ENCODE measurements at places on chromosomes 3 and 15.

DNA sequence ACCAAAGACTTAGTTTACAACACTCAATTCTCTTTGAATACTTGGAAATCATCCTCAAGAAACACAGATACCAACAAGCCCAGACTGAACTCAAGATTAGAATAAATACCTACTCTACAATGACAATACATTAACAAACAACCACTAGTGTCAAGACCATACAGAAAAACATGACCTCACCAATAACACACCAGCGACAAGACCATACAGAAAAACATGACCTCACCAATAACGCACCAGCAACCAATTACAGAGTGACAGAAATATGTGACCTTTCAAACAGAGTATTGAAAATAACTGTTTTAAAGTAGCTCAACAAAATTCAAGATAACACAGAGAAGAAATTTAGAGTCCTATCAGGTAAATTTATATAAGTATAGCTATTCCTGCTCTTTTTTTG is 876.0 kb downstream of the EPHA3 start:
- no peak for DNase-seq

DNA sequence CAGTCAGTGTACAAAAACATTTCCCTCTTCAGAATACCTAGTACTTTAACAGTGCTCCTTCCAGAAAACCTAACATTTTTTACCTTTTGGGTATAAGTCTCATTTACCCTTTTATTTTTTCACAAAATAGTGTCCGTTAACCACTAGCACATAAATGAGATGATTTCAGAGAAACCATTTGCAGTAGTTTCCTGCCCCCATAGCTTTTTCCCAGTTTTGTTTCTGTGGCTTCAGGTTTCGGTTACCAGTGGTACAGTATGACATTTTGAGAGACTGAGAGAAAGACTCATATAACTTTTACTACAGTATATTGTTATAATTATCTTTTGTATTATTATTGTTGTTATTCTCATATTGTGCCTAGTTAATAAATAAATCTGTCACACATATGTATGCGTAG is 6.2 kb upstream of the RBMS3 start:
- no peak for DNase-seq

DNA sequence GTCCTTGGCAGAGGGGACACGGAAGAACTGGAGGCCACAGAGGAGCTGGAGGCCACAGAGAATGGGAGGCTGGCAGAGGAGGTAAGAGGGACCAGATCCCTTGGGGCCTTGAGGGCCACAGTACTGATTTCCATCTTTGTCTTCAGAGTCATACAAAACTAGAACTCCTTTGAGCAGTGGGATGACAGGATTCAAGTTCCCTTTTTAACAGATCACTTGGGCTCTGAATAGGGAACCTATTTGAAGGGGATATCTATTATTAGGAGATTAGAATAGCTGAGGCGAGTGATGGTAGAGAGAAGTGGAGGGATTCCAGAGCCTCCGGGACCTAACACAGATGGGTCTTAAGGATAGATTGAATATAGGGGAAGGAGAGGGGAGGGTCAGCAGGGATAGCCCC is 55.7 kb downstream of the OXNAD1 start:
- no peak for DNase-seq

DNA sequence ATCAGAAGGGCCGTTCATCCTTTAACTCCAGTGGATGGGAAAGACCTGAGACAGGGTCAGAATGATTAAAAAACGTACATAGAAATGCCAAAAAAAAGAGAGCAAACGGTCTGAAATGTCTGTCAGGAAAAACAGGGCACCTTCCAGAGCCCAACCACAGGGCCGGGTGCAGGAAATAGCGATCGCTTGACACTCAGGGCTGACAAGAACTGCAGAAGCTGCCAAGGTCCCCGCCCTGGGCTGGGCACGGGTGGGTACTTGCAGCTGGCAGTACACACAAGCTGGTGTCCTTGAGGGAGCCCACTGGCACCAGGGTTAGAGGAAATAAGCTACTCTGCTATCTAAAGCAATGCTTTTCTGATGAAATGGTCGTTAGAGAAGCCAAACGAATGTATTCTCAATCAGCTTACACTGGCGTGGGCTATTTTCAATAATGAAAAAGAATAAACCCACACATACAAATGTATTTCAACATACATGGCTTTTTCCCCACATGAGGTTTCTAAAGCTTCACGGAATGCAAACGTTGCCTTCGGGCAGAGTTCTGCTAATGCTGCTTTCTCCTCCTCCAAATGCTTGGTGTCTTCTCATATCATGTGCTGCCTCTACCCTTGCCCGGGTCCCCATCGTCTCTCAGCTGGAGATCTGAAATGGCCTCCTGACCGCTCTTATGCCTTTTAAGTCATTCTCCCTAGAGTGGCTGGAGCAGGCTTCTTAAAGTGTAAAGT is 15.6 kb downstream of the FRMD4B start:
- peak; percentile 56 for DNase-seq

DNA sequence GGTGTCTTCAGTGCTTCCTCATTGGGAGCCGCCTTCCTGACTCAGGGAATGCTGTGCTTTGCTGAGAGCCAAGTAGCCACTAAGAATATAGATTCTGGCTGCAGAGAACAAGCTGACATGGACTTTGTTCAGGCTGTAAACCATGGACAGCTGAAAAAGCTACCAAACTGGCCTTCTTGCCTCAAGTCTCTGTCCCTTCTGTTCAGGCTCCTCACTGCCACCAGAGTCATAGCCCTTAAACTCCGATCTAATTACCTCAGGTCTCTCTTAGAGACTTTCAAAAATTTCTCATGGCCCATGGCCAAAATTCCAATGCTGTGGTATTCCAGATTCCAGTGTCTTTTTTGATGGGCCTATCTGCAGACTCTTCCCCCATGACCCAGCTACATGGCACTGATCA is 19.4 kb upstream of the PTX3 start:
- DNase-seq: no peak

GRCh38 chr3:48960841-48961413 is 29.1 kb upstream of the P4HTM start:
- DNase-seq: no peak

DNA sequence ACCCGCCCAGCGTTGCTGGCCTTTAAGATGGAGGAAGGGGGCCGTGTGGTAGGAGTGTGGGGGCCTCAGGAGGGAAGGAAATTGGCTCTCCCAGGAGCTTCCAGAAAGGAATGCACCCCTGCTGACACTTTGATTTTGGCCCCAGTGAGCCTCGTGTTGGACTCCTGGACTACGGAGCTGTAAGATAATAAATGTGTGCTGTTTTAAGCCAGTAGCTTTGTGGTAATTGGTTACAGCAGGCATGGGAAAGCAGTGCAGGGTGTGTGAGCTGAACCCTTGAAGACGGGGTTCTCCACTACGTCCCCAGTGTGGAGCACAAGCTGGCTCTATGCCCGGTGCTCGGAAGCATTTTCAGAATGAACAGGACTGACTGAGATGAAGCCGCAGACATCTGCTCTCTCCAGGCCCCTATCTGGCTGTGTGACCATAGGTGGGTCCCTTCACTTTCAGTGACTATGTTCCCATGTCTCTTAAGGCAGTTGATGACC is 22.9 kb upstream of the CGNL1 start:
- DNase-seq: peak; percentile 48

- DNase-seq: no peak
Measured at GRCh38 chr15:96372554-96372953, 42.1 kb downstream of the NR2F2 start.

DNA sequence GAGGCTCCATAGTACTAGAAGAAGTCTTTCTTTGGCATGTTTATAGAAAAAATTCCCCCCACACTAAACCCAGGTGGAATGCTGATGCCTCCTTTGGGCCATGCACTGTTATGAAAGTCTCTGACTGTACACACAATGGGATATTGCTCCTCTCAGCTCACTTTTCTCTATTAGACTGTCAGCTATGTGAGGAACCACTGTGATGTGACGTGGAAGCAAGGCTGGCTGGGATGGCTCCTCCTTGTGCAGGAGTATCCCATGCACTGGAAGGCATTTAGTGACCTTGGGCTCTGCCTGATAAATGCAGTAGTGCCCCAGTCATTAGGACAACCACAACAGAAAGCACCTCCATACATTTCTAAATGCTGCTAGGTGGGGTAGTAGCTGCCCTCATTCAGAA is 5.7 kb upstream of the FRMD4B start:
- DNase-seq: no peak

DNA sequence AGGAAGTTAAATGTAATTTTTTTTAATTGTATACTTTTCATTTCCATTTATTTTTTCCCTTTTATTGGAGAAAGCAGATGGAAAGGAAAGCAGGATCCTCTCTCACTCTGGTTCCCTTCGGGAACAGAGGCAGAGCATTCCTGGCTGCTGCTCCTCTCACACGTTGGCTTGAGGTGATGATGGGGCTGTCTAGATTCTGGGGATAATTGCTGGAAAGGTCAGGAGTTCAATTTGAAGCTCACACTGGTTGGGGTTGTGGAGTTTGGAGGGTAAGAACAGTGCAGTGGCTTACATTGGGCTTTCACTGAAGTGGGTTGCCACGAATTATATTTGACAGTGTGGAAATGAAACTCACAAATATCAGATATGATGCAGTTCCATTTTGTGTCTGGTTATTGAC is 57.6 kb downstream of the RARB start:
- DNase-seq: no peak

GRCh38 chr3:68858549-68858948 is 73.8 kb downstream of the TAFA4 start:
- no peak for DNase-seq

- DNase-seq: no peak
Measured at GRCh38 chr3:143380449-143380848, 260.9 kb downstream of the CHST2 start.

GRCh38 chr15:67216859-67217258 is 37.6 kb downstream of the AAGAB start:
- DNase-seq: no peak

- no peak for DNase-seq
Measured at GRCh38 chr3:170330366-170330765, 27.1 kb upstream of the SKIL start.

- no peak for DNase-seq
Measured at GRCh38 chr3:98359993-98360675, 6.5 kb downstream of the OR5K4 start.

GRCh38 chr3:126137490-126138130 is 42.8 kb downstream of the ALDH1L1 start:
- DNase-seq: no peak

GRCh38 chr3:6216135-6217026 is 644.5 kb upstream of the GRM7 start:
- no peak for DNase-seq

DNA sequence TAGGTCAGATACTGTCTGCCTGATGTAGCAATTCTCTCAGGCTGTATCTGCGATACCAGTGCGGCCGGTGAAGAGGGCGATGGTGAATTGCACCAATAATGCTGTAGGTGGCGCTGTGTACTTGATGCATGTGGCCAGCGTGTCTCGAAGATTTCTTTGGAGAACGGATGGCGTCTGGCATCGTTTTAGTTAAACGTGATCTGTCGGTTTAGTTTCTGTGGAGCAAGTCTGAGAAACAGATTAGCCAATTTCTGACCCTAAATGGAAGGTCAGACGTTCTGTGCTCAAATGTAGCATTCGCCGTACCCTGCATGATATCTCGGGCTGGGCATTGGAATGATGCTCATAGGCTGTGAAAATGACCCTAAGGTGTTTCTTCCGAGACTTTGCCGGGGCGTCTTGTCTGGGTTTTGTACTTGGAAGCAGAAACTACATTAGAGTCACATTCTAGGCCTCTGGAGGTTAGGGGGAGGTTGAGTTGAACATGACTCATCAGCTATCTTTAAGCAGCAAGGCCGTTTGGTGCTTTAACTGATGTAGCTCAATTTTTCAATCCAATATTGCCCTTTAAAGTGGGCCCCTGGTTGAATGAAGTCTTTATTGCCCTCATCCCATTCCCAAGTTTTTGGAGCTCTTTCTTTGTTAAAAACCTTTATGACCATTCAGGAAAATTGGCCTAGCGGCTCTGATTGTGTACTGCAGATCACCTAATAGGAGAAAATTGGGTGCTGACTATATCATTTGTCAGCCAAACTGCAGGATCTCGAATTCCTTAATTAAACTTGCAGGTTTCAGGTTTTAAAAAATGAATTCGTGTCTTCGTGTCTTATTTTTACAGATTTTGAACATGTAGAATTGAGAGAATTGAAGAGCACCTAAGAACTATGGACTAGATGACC is 80.0 kb downstream of the SQOR start:
- peak; percentile 82 for DNase-seq

GRCh38 chr3:94303897-94304296 is 241.0 kb downstream of the NSUN3 start:
- peak; percentile 24 for DNase-seq

DNA sequence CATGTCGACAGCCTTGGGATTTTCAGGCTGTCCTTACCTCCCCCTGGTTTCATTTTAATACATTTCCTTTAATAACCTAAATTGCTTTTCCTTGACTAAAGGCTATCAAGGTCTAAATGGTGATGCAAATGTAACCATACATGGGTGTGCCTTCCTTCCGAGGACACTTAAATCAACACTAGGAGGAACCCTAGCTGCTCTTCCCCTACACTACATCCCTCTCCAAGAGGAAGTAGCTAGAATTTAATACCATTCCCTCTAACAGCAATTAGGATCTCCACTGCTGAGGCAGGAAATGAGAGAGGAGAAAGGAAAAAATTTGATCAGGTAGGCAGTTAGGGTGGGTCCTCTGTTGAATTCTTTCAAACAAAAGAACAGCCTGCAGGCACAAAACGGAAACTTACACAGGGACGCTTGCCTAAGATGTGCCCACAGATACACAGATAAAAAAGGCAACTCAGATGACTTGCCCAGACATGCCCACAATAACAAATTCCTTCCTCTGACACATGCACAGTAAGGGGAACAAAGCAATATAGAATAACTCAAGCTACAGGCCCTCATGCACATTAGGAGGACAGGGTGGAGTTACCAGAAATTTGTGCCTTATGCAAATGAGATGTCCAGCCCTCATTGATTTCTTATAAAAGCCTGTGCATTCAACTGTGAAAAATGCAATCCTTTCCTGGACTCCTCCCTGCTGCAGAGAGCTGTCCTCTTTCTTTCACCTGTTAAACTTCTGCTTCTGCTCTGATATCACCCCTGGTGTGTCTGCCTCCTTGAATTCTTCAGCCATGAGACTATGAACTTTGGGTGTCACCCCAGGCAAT is 1024.4 kb upstream of the CADM2 start:
- no peak for DNase-seq

DNA sequence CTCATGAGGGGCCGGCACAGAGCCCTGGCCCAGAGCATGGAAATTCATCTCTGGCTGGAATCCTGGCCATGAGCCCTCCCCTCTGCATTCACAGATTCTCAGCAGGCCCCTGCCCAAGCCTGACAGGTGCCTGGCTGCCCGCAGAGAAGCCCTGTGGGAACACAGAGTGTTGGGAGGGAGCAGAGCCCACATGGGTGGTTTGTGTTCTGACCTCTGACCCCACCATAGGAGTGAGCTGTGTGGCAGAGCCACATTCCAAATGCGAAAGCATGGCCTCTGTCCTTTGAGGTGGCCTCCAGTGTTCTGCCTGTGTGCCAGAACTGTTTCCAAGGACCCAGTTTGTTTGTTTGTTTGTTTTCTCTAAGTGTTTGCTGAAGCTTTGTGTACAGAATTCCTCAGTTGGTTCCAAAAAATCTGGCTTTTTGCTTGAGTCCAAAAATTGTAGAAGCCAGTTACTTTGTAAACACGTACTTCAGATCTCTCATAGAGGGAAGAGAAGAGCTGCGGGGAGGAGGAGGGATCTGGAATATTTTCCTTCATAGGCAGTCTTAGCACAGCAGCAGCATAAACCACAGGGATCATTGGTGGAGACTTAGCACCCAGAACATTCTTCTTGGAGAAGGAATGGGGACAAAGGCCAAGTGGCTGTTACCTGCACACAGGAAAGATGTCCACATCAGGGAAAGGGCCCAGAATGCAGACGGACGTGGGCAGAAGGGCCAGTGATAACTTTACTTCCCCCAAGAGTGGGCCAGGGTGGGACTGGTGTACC is 36.0 kb downstream of the GRAMD2A start:
- peak; percentile 41 for DNase-seq

Data from muscle of back (tissue), 13 donors.